Body of pancreas (tissue), 4 donors: ENCODE measurements at places on chromosomes 5 and 9. TPM values are rescaled to one million over a fixed set of nuclear protein-coding genes. Genes with fewer than 3 reads are reported as not detected.

- no peak for DNase-seq
These were observed 42.6 kb upstream of the MAP3K1 start for GRCh38 chr5:56772767-56773166.

DNA sequence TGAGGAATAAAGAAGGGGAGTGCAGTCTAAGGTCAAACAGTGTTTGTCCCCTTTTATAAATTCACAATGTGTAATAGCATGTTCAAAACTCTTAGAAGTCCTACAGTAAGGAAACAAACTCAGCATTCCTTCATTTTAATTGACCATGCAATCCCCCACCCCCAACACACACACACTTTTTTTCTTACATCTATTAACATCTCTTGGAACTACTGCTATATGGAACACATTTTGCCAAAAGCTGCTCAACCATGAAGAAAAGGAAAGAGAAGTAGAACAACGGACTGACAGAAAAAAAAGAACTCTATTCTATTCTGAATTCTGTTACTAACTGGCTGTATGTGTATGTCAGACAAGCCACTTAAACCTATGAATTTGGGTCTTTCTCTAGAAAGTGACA, 2.8 kb upstream of the CTNNAL1 start:
- no peak for DNase-seq

DNA sequence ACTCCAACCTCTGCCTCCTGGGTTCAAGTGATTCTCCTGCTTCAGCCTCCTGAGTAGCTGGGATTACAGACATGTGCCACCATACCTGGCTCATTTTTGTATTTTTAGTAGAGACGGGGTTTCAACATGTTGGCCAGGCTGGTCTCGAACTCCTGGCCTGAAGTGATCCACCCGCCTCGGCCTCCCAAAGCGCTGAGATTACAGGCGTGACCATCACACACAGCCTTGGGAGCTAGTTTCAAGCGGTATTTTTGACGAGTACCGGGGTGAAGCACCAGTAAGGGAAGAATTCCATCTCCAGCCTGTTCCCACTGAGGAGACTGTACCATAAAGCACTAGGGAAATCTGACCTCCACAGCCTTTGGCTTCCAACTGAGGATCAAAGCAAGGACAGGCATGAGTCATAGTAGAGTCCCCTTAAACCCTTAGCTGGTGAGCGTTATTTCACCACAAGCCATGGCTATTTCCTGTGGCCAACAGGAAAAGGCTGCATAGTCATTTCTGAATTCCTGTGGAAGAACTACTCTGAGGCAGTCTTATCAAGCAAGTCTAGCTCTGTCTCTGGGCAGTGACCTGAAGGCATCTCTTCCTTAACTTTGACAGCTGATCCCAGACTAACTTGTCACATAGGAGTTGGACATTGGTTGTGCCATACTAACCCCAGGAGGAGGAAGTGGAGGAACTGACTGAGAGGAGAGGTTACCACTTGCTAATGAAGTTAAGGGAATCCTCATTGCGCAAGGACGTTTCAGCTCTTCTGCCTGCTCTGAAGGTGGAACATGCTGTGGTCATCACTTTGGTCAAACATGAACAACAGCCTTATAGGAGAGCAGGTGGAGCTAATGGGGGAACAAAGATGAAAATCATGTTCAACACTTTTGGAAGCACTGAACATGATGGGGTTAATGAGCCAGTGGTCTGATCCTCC, 85.8 kb upstream of the DMRT1 start:
- no peak for DNase-seq

NUTM2G gene
- total RNA-seq = not detected

DNA sequence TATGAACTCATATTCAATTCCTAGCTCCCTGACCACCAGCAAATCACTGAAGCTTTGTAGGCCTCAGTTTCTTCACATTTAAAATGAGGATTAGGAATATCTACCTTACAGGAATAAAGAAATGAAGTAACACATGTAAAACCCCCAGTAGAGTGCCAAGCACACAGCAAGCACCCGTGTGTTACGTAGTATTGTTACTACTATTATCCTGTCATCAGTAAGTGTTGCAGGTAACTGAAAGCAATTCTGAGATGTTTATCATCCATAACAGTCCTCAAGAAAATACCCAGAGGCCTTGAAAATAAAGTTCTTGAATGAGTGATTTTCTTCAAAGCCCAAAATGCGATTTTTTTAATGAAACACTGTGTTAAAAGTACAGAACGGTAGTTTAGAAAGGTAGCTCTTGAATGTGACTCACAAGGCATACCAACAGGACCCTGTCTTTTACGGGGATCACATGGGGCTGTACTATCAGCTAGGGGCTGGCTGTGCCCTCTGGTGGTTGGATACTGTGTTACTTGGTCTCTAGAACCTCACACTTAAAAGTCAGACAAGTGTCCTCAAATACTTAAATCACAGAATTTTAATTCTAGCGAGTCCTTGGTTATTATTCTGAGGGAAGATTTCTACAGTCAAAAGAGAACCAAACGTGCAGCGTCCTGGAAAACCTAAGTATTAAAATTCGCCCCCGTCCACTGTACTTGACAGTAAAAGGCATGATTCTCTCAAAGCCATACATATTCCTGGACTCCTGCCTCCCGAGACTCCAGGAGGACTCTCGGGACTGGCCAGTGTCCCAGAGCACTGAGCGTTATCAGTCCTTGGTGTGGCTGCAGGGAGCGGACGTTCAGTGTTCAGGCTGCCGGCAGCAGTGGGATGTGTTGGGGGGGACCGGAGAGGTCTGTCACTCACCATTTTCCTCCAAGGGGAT, 725 bp downstream of the NDUFB6 start:
- peak; percentile 56 for DNase-seq

PKD2L2 gene
- total RNA-seq = not detected
